ENCODE measurements at places on chromosomes 4 and X. TPM values are rescaled to one million over a fixed set of nuclear protein-coding genes. Genes with fewer than 3 reads are reported as not detected.

The WFS1 gene
- 53.4 TPM for total RNA-seq

The TRIML2 gene
- total RNA-seq, result not detected

The ADRA2C gene
- 0.59 TPM for total RNA-seq

The TMPRSS11D gene
- not detected for total RNA-seq

The DGKK gene
- total RNA-seq, result not detected

The GPM6B gene
- 10.1 TPM for total RNA-seq

The EXOC1L gene
- not detected for total RNA-seq

The IL2RG gene
- 0.73 TPM for total RNA-seq

The RIPPLY1 gene
- not detected for total RNA-seq

The ADH4 gene
- total RNA-seq, result not detected

The ARHGEF38 gene
- total RNA-seq, result 10.4 TPM

DNA sequence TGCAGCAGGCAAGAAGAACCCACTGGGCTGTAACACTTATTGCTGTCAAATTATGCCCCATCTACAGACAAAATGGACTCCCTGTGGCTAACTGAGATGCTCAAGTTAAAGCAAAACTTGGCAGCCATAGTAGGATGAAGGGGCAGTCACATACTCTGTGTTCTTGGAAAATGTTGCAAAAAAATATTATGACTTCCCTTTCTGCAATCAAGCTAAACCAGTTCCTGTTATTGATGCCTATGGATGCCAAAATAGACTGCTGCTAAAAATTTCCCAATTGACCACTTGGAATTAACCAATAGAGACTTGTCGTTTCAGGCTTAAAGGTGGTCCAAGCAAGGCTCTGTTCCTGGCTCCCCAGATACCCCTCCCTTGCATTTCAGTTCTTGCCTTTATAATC, 49.5 kb downstream of the IQCM start:
- no peak for DNase-seq

DNA sequence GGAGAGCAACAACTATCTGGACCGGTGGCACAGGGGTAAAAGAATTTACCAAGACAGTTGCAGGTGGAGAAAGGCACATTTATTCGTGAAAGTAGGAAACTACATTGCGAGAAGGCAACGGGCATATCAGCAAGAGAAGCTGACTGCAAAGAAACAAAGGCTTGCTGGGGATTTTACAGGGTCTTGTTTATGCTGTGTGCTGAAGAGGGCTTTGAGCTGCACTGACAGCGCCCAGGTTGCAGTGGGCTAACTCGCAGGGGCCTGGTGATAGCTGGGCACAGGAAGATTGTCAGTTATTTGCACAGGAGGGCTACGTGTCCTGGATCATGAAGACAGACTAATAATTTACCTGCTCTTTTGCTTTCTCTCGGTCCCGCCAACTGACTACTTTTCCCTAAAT, 10.7 kb downstream of the TLR3 start:
- no peak for DNase-seq

GRCh38 chr4:176300565-176300964, 19.2 kb upstream of the SPCS3 start:
- no peak for DNase-seq

GRCh38 chr4:71729856-71730255, 54.0 kb downstream of the GC start:
- DNase-seq, result no peak

DNA sequence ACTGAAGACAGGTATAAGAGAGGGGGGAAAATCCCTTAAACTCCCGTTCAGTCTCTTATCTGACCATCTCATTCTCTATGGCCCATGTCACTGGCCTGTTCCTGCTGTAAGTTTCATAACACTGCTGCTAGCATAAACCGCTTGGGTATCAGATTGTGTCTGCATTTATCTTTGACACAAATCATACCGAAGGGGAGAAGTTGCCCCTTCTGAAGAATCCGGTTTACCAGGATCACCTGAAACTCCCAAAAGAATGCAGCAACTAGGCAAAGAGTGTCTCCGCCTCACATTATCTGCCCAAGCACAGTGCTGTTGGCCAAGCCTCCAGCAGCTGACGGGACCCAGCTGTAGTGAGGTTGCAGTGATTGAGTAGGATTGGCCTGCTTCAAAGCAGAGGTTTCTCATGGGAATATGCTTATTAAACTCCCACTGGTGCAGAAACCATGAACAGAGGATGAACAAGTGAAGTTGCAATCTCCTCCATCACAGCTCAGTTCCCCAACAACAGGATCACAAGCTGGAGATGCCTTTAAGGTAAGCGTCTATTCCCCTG, 71.3 kb upstream of the PUDP start:
- DNase-seq, result no peak

GRCh38 chr4:27592738-27593137, 732.1 kb downstream of the STIM2 start:
- DNase-seq, result no peak

- no peak for DNase-seq
These were observed 19.3 kb downstream of the DCTD start for GRCh38 chr4:182897601-182898478.

DNA sequence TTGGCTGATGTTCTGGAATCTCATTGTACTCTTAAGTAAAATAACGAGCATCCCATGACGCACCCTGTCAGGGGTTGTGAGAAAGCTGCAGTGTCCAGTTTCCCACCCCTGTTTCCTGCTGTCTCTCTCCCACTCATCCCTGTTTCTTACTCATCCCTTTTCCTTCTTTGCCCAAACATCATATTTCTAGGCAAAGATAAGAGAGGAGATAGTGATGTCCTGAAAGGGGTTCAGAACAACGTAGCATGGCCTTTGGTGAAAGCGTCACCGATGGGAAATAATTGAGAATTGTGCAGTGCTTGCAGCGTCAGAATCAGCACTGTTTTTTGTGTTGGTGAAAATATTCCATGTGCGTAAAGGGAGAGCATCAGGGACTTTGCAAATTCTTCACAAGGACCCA, 23.5 kb upstream of the TMEM165 start:
- DNase-seq, result no peak

DNA sequence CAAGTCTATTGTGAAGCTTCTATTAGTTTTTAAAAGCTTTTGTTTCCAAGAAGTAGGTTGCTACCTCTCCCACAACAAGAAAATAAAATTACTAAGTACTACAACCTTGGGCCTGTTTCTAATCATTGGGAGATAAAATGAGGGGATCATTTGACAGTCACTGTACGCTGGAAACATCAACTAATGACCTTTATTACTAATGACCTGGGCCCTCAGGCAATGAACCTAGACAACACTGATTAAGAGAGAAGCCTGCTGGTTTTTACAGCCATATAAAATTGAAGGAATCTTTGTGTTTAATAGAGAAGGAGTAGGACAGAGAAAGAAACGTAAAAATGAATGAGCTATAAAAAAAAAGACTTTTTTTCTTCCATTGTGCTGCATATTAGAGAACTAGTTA, 1000.9 kb downstream of the STPG2 start:
- no peak for DNase-seq

DNA sequence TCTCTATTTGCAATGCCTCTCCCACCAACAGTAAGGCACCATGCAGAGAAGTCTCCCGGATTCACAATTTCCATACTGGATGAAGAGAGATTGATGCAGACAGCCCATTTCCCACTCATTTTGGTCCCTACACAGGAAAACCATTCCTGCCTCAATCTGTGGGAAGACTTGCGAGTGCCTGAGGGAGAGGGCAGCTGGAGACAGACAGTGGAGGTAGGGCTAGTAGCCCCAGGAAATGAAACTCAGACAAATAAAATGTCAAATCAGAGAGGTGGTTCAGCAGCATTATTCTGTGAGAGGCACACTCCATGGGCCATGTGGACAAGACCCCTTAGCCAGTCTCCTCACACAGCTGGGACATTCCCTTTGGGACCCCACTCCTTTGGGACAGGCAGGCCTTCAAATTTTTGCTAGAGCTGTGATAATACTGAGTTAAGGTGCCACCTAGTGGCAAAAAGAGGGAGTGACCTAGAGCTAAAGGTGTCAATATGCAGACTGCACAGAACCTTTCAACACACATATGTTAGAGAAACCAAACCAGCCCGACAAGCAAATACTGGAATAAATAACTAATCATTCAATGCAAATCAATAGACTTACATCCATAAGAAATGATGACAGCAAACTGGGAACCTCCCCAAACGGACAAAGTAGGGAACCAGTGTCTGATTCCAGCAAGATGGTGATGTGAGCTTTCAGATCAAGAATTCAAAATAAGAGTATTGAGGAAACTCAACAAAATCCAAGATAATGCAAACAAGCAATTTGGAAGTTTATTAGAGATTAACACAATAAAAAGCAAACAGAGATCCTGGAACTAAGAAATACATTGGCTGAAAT, 1865.3 kb upstream of the AGA start:
- peak; percentile 5 for DNase-seq

DNA sequence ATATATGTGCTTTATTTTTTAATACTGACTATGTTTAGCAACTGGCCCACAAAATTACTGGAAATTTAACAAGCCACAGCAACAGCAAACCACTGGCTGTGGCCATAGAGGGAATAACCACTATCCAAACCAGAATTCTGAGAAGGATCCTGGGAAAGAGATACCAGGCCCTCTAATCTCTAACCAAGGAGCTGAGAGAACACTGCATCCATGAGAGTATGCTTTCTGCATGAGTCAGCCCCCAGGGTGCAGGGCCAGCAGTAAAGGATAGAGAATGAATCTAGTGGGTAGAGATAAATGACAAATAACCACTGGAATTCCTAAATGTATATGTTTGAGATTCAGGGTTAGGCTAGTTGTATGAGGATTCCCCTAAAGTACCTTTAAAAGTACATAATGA, 221.8 kb downstream of the KIT start:
- DNase-seq, result no peak

DNA sequence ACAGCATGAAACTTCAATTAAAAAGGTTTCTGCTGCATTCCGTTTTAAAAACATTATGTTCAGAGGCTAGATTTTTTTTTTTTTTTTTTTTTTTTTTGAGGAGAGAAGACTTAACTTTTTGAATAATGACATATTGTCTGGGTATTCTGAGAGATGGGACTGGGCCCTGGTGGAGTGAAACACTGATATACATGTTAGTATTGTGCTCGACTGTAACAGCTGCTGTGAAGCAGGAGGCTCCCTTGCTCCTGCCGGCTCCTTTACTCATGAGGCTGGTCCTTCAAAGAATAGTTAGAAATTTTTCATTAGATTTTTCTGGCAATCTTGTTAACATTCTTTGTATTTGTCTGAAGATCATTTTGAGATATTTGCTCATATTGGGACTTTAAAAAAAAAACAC, 73.3 kb downstream of the TMEM131L start:
- DNase-seq, result no peak

DNA sequence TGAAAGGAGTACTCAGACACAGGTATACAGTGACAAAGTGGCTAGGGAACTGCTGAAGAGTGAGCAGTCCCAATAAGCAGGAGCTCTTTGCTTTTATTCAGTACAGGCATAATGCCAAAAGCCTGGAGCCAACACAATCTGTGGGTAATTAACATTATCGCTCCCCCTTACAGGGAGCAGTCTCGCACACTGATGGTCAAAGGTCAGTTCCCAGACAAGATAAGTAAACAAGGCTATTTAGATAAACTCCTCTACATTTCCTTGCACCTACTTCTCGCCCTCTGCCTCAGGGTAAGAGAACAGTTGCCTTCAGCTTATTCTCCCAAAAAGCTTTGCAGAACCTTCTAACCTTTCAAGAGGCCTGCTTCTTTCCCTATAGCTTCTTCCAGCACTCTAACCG, 73.9 kb upstream of the TAF9B start:
- no peak for DNase-seq

DNA sequence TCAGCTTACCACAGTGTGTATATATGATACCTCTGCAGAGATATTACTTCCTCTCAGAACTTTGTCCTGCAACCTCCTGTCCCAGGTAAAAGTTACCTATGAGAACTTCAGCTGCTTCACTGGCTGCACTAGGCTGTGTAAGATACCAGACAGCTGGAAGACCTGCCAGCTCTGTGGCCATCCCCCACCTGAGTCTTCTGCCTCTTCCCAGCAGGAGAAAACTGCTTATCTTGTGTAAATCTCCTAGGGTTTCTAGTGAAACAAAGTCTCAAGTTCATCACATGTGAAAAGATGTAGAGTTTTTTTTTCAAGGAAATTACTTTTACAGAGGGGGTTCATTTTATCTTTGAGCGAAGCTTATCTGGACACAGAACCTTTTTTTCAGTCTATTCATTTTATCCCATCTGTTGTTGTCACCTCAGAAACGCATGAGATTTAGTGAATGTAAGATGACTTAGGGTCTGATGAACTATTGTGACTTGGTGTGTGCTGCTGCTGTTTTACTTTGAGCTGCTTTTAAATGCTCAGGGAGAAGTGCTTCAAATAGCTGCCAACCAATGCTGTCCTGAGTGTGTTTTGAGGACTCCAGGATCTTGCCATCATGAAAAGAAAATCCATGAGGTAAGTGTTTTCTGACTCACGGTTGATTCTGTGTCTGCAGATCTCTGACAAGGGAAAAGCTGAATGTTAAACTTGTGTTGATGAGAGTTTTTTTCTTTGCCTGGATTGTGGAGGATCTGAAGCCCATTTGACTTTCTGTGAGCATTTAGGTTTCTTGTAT, 187.8 kb downstream of the FRAS1 start:
- DNase-seq, result no peak

DNA sequence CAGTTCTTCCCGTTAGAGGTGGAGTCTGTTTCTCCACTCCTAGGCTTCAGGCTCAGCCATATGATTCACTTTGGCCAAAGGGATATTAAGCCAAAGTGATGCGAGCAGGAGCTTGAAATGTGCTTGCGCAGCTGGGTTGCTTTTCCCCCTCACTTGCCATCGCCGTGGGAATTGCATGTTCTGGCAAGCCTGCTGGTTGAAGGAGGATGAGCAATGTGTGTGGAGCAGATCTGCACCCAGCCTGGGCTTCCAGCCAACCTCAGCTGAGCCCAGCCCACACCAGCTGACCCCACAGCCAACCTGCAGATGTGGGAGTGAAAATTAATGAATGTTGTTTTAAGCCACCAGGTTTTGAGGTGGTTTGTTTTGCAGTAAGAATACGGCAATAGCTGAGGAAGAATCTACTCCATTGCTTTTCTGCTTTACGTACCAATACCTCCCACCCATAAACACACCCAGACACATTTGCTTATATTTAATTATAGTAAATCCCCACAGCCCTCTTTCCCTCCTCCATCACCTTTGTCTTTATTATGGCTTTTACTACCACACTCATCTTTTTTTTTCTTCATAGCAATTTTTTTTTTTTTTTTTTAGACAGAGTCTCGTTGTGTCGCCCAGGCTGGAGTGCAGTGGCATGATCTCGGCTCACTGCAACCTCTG, 132.8 kb upstream of the FUNDC1 start:
- peak; percentile 48 for DNase-seq

GRCh38 chrX:68658530-68658929, 11.1 kb downstream of the STARD8 start:
- no peak for DNase-seq

DNA sequence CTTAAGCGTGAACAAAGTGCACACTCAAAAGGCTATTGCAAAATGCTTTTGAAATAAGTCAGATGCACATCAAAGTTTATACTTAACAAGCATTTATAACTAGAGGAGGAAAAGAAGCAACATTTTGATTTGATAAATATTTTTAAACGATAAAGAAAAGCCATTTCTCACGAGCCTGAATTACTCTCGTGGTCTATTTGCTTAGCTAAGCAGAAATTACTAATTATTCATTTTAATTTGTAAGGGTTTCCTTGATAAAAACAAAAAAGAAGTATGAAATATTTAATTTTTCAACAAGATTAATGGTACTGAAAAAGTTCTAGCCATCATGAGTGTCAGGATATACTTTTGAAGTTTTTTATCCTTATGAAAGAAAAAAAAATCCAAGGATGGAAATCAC, 78.2 kb downstream of the UNC5C start:
- no peak for DNase-seq

- no peak for DNase-seq
These were observed 8.6 kb downstream of the HMX1 start for GRCh38 chr4:8862800-8863685.
